ENCODE measurements at places on chromosomes 1 and 21.

DNA sequence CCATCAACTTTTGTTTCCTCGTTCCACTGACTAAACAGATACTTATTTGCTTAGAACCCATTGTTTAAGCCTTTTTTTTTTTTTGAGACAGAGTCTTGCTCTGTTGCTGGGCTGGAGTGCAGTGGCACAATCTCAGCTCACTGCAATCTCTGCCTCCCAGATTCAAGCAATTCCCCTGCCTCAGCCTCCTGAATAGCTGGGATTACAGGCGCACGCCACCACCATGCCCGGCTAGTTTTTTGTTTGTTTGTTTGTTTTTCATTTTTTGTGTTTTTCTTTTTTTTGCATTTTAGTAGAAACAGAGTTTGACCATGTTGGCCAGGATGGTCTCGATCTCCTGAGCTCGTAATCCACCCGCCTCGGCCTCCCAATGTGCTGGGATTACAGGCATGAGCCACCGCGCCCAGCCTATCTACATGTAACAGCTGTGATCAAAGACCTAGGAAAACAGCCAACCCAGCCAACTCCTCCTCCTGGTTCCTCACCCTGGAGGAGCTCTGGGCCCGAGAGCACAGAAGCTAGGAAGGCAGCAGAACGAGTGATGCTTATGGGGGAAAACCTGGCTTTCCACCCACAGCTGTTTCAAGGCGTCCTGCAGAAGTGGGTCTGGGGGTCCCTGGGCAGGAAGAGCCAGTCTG is 32.9 kb downstream of the KCNN3 start:
- DNase-seq, result no peak

DNA sequence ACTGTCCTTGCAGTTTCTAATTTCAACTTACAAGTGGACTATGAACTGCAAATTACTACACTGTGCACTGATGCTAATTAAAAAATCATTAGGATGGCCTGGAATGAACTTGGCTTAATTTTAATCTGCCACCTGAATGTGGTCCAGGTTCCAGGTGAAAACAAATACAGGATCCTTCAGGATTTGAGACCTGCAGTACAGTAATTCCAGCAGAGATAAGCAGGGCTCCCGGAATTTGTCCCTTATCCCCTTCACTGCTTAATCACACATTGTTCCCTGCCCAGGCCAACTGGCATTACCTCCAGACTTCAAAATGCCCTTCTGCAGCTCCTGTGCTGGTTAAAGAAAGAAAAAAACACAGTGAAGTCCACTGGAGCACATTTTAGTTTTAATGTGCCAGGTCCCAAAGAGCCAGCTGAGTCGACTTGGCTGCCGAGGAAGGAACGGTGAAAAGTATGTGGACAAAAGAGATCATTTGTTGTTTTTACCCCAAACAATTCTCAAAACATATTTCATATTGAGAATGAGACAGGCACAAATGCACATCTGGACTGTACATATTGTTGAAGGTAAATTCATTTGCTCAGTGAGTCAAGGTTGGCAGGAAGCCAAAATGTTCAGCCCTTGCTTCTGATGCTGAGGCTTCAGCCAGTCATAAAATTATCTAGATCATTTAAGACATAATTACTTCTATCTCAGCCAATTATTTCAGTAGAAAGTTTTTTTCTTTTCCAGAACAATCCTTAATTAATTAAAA is 28.3 kb downstream of the DEGS1 start:
- DNase-seq, result peak; percentile 27

GRCh38 chr1:23344987-23345472 is 946 bp upstream of the HNRNPR start:
- DNase-seq, result no peak

- DNase-seq, result no peak
These were observed 35.6 kb downstream of the SMYD2 start for GRCh38 chr1:214316593-214316992.

DNA sequence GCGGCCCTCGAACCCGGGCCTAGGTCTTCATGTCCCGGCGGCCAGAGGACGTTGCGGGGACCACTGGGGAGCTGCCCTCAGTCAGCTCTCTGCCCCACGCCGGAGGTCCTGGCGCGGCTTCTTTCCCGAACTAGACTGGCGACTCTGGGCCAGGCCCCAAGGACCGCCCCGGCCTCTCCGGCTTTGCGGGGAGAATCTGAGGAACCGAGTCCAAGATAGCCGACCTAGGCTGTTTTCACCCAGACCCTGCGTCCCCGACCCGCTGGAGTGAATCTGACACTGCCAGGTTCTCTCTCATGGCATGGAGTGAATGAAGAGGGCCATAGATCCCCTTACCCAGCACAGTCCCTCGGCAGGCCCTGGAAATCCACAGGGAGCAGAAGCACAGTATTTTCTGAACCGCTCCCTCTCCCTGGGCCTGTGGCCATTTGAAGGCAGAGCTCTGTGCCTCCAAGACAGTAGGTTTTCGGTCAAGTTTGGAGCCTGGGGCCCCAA is 9.9 kb upstream of the BARHL2 start:
- DNase-seq, result no peak

GRCh38 chr1:77940921-77941570 is 37.8 kb downstream of the FUBP1 start:
- no peak for DNase-seq

DNA sequence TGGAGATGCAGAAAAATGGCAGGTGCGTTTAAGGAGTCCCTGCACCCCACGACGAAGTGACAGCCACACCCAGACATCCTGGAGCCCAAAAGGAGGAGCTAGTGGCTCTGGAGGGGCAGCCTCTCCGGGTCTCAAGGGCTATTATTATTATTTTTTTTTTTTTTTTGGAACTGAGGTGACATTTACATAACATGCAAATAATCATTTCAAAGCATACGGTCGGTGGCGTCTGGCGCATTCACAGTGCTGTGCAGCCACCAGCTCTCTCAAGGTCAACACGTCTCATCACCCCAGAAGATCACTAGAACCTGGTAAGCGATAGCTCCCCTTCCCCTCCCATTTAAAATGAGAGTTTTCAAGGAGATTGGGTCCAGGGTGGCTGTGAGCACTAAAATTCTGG is 67.5 kb upstream of the PDE9A start:
- no peak for DNase-seq

DNA sequence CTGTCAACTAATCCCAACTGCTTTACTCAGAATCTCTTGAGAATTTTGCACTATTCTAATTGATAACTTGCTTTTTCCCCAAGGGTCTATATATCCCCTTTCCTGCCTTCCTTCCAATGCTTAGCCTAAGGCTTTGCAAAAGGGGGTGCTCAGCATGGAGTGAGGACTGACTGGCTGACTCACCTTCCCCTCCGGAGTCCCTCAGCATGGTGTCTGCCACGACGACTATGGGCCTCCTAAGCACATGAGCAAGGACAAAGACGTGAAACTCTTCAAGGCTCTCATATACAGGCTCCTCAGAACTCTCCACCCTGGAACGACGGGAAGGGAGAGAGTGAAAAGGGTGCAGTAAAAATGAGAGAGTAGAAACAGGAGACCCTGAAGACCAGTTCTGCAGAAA is 13.2 kb upstream of the MTMR11 start:
- no peak for DNase-seq

- DNase-seq, result no peak
These were observed 13.1 kb downstream of the ECE1 start for GRCh38 chr1:21277180-21277579.

DNA sequence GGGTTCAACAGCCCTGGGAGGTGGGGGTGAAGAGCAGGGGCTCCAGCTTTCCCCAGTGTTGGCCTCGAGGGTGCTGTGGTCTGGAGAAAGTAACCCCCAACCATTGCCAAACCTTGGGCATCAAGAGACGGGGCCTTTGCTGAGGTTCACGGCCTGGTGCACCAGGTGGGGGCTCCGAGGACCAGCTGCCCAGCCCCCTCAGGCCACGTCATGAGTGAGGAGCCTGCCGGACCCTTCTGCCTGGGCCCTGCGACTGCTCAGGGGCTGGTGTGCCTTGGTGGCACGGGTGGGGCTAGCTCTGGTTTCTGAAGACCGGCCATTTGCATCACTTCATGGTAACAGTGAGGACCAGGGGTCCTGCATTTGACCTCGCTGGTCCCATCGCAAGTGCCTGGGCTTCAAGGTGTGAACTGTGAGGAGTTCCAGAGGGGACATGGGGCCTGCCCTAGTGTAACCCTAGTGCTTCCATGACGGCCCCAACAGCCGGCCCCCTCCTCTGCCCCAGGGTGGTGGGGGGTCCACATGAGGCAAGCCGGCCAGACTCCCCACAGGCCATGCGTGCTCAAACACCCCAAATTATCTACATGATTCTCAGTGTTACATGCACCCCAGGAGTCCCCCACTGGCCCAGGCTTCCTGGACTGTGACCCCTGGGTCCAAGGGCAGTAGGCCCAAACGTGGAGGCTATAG is 13.5 kb downstream of the MORN1 start:
- no peak for DNase-seq

DNA sequence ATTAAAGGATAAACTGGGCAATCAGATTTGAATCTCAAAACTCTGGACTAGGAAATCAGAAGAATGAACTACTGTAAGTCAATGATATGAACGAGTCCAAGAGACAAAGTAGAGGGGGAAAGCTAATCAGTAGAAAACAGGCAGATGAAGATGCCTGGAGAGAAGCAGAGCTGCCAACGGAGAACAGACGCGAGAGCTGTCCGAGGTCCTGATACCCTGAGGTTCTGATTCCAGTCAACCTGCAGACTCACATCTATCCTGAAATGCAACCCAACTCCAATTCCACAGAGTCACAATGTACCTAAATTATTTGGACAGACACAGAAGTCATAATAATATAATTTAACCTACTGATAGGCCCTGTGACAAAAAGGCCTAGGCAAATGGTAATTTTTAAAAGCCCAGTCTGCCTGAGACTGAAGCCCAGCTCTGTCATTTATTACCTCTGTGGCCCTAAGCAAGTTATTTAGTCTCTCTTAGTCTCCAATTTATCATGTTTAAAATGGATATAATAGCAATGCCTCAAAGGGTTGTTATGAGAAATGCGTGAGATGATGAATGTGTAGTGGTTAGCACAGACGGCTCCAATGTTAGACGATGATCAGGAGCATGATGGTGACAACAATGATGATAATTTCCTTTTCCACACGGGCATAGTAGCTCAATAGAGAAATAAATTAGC is 33.4 kb downstream of the RGS7 start:
- DNase-seq, result peak; percentile 38

GRCh38 chr1:54016343-54017282 is 1.4 kb downstream of the LDLRAD1 start:
- no peak for DNase-seq

DNA sequence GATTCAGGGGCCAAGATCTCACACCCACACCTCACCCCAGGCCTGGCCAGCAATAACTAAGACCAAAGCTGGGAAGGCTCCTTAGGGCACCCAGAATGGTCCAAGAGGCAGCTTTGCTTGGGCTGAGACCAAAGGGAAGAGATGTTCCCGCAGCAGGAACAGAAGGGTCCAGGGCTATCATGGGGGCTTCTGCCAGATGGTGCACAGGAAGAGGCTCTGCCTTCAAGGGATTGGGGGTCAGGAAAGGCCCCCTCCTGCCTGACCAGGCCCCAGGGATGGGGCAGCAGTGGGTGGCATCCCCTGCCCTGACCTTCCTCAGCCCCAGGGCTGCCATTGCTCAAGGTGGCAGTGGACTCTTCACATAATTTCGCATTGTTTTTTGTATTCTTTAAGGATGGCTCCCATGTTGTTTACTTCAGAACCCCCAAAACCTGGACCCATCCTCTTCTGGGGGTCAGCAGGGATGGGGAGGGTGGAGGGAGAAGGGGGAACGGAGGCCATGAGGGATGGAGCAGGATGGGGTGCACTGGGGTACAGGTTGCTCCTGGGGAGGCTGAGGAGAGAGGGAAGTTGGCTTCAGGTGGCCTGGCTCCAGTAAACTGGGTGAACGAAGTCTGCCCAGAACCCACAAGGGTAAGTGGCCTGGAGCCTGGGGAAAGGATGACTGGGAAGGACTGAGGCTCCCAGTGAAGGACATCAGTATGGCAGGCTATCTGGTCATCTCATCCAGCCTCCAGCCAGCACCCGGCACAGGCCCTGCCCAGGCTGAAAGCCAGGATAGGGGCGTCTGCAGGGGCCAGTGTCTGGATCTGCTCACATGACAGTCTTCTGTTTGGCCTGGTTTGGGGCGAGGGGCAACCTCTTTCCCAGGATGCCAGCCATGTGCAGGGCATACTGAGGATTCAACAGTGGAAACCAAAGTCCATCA is 2.6 kb upstream of the NADK start:
- no peak for DNase-seq

DNA sequence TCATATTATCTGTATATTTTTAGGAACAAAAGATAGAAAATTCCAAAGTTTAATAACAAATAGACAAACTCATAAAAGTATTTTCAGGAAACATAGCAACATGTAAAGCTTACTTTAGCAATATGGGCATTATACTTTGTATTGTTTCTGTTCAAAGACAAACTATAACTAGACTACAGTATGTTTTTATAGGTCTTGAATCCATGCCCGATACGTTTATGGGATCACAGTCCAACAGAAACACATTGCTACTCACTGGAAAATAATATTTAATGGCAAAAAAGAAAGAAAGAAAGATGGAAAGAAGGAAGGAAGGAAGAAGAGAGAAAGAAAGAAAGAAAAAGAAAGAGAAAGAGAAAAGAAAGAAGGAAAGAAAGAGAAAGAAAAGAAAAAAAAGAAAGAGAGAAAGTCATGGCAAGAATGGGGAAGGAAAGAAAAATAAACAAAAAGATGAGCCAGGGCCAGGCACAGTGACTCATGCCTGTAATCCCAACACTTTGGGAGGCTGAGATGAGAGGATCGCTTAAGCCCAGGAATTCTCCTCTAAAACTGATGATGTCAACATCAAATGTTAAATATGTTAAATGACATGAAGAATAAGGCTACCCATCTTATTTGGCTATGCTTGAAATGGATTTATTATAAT is 32.7 kb downstream of the TM2D1 start:
- DNase-seq, result no peak

DNA sequence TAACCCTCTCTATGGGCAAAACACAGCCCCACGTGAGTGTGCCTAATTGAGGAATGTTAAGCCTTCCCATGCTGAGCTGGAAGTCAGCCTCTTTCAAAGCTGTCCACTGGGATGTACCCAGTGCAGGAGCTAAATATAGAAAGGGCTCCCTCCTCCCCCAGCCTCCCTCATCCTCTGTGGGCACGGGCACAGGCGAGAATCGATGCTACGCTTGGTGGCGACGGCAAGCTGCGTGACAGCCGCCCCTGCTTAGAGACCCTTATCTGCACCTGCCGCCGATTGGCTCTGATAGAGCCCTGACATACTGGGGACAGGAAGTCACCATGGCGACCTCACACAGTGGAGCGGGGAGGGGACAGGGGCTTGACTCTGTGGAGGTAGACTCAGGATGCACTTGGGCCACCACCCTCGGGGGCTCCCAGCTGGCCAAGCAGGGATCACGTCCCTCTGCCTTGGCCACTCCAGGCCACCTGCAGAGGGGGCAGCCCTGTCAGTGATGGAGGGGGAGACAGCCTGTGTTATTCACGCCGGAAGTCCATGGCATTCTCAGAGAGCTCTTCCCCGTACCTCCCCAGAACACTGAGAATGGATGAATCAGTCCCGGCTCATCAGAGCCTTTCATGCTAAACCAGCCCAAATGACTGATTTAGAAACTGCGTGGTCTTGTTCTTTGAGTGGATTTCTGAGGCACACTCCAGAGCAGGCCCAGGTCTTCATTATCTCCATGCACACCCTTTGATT is 84.8 kb downstream of the KCND3 start:
- DNase-seq, result peak; percentile 21

- no peak for DNase-seq
These were observed 2.1 kb upstream of the A3GALT2 start for GRCh38 chr1:33322870-33323585.
